Jurkat, Clone E6-1 (cell line): ENCODE measurements at places on chromosomes 6 and 20.

- DNase-seq, result no peak
These were observed 20.1 kb downstream of the PLCB1 start for GRCh38 chr20:8152183-8152582.

GRCh38 chr20:56518721-56519398 lies 5.7 kb upstream of the FAM209A start:
- no peak for DNase-seq

- DNase-seq, result no peak
These were observed 11.3 kb downstream of the MOCS3 start for GRCh38 chr20:50969912-50970311.

- DNase-seq, result no peak
These were observed 4.1 kb downstream of the TRPC4AP start for GRCh38 chr20:35088231-35089145.

DNA sequence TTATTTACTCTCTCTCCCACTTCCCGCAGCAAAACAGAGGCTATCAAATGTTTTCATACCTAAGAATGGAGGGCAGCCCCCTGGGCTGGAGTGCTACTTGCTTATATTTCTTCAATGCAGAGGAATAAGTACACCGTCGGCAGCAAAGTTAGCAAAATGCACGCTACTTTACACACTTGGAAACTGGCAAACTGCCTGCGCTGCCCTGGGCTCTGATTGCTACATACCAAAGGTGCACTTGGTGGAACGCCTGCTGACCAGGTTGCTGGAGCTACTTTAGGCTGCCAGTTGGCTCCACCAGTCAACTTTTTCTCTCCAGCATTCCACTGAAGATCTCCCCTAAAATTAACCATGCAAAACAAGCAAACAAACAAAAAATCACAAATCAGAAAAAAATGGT lies 62.4 kb downstream of the PRSS35 start:
- no peak for DNase-seq

- no peak for DNase-seq
These were observed 50.0 kb downstream of the LAMA4 start for GRCh38 chr6:112204350-112204706.

DNA sequence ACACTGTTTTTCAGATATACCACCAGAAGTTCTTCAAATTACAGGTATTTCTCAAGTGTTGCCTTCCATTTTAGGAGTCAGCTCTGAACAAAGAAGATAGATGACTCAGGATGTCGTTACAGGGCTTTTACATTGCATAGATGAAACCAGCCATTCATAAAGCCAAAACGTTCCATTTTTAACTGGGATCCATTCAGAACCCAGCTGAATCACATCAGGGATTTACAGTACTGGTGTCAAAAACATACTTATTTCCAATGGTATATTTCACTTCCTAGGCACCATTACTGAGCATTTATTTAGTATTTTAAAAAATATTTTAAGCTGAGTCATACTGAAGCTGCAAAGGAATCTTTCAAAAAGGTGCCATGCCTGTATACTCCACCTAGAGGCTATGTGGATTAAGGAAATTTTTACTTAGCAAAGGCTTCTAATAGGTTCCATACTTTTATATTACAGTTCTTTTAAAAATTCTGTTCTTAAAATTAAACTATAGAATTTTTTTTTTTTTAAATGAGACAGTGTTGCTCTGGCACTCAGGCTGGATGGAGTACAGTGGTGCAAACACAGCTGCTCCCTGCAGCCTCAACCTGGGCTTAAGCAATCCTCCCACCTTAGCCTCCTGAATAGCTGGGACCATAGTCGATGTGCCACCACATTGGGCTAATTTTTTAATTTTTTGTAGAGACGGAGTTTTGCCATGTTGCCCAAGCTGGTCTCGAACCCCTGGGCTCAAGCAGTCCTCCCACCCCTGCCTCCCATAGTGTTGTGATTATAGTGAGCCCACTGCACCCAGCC lies 2.6 kb downstream of the ASF1A start:
- peak; percentile 82 for DNase-seq
